ENCODE measurements at places on chromosomes 1 and 21.

- no peak for DNase-seq
Measured at GRCh38 chr1:205182930-205183329, 28.6 kb downstream of the DSTYK start.

DNA sequence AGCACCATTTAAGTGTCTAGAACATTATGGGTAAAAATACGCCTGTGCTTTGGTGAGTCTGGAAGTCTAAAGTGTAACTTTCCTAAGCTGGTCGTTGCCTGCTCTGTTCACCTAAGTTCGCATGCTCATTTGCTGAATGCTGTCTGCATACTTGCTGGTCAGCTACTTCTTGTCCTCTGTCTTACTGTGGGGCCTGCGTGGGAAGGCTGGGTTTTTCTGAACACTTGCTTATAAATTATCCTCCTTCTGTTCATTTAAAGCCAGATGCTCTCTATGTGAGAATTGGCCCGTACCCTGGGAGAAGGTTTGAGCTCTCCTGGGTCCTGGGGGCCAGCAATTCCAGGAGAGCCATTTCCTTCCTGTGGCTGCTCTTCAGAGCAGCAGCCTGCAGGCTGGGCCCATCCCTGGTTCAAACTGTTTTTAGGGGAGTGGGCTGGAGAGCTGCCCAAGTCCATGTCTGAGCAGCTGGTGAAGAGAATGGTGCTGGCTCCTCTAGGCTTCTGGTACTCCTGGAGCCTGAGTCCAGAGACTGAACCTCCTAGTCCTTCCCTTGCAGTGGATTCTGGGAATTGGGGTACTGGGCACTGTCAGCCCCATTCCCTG, 75.7 kb downstream of the GALNT2 start:
- no peak for DNase-seq

GRCh38 chr21:10521091-10521598, at the start of gene TPTE:
TPTE (plus strand) TSS chr21:10521583; CDS start chr21:10538724, 17,141 bp downstream.
- no peak for DNase-seq

DNA sequence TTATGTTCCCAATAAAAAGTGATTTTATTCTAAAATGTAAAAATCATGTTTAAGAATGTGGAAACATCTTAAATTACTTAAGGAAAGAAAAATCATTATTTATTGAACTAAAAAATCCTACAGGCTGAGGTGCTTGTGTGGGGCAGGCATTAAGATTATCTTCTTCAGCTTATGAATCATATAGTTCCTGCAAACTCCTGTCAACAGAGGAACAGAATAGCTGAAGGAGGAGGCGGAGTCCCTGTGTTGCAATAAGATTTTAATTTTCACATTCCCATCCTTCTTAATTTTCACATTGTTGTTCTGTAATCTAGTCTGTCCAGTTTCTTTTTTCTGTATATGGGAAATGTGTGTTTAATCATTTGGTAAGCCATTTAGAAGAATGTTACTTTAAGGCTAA, 20.6 kb upstream of the OLFML3 start:
- DNase-seq: no peak

DNA sequence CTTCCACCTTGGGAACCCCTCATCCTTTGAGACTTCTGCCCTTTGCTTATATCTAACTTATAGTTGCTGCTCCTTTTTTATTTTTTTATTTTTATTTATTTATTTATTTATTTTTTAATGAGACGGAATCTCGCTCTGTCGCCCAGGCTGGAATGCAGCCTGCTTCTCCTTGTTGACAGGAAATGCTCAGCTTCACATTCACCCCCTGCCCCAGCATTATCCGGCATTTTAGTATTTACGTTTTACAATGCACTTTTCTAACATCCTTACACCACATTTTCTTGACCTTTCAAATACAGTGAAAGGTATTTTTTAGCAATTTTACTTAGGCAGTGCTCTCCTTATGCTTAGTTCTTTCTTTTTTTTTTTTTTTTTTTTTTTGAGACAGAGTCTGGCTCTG, 14.9 kb downstream of the CXADR start:
- DNase-seq: no peak

GRCh38 chr1:169879034-169879840, 14.5 kb downstream of the SCYL3 start:
- DNase-seq: no peak

GRCh38 chr1:200146100-200146499, 118.6 kb downstream of the NR5A2 start:
- DNase-seq: no peak

DNA sequence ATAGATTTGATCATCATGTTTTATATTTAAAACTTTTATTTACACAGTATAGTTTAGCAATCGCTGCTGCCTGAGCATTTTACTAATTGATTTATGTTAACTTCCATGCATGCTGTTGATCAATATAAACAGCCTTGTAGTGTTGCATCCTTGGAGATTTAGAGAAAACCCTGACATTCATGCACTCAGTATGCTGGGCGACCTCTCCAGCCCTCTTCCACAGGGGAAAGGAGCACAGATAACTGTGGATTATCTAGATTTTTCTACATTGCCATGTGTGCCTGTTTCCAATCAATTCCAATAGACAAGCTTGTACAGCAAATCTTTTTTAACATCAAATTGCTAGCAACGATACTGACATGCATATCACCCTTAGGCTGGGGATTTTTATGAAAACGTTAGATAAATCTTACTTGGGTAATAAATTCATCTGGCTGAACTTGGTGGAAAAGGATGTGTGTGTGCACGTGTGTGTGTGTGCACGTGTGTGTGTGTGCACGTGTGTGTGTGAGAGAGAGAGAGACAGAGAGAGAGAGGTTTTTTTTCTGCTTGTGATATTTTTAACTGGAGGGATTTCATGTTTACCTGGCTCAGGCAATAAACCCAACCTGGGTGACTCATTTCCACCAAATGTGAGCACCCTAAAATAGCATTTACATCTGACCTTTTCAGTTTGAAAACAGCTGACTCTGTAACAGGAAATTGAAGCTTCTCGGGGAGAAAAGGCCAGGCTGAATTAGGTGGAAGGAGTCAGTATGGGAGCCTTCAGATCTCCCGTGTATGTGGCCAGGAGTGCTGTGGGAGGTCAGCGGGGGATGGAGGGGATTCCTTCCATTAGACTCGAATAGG, 339.8 kb downstream of the PRDM2 start:
- DNase-seq: no peak

Data from activated CD4-positive, alpha-beta T cell treated with anti-CD3 and anti-CD28 coated beads for 36 hours (primary cell).